Endothelial cell (in vitro differentiated cells): ENCODE measurements at places on chromosomes 4 and X. TPM values are rescaled to one million over a fixed set of nuclear protein-coding genes. Genes with fewer than 3 reads are reported as not detected.

GRCh38 chr4:48575964-48576363, 85.9 kb downstream of the ZAR1 start:
- H3K4me3 ChIP-seq: no peak overlapping the region
- H3K27me3 ChIP-seq: no peaks in the 10 kb centered on the region
- H3K36me3 ChIP-seq: peaks cover 14% of the 10 kb centered on the region
- no peak for DNase-seq
- no peaks in the 10 kb centered on the region for H3K4me1 ChIP-seq

CC2D2A gene
- total RNA-seq: 43.0 TPM

DNA sequence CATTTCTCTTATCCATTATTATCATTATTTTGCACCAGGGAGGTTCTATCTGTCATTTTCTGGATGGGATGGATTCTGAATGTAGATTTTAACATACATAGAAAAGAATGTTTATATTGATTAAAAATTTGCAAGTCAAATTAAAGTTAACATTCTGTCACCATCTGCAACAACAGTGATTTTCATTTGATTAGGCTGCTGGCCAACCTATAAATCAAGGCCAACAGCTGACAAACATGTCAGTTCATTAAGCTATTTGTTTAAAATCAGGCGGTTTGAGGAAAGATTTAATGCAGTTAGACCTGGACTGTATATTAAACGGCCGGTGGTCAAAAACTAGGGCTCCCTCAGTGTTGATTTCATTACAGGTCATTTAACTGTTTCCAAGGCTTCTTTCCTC, 109.5 kb upstream of the CBR4 start:
- no peak for DNase-seq
- H3K27ac ChIP-seq: no peak overlapping the region
- H3K4me1 ChIP-seq: peaks cover 4% of the 10 kb centered on the region

GRCh38 chr4:37970702-37971101, 10.5 kb downstream of the PTTG2 start:
- H3K4me1 ChIP-seq: peaks cover 5% of the 10 kb centered on the region
- peaks cover 2% of the 10 kb centered on the region for H3K27me3 ChIP-seq
- no peak overlapping the region for H3K4me3 ChIP-seq
- no peaks in the 10 kb centered on the region for H3K36me3 ChIP-seq
- no peak for DNase-seq

DNA sequence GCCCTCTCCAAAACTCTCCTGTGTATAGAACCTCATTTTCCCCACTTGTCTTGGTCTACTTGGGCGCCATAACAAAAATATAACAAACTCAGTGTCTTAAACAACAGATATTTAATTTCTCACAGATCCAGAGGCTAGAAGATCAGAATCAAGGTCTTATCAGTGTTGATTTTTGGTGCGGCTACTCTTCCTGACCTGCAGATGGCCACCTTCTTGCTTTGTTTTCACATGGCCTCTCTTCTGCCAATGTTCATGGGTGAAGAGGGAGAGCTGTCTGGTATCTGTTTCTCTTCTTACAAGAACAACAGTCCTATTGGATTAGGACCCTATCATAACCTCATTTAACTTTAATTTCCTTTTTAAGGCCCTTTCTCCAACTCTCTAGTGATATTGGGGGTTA, 177.3 kb downstream of the PABPC4L start:
- no peaks in the 10 kb centered on the region for H3K36me3 ChIP-seq
- no peaks in the 10 kb centered on the region for H3K27me3 ChIP-seq
- no peak overlapping the region for H3K4me3 ChIP-seq
- DNase-seq: peak; percentile 4
- H3K4me1 ChIP-seq: no peaks in the 10 kb centered on the region

FAT1 gene
- 67.7 TPM for total RNA-seq

GRCh38 chr4:4439782-4440181, 52.9 kb downstream of the NSG1 start:
- no peak overlapping the region for H3K4me3 ChIP-seq
- peaks cover 4% of the 10 kb centered on the region for H3K4me1 ChIP-seq
- no peak for DNase-seq
- no peaks in the 10 kb centered on the region for H3K36me3 ChIP-seq
- peaks cover 1% of the 10 kb centered on the region for H3K27me3 ChIP-seq
- no peak overlapping the region for H3K27ac ChIP-seq

NAAA gene
- total RNA-seq: 4.0 TPM

DNA sequence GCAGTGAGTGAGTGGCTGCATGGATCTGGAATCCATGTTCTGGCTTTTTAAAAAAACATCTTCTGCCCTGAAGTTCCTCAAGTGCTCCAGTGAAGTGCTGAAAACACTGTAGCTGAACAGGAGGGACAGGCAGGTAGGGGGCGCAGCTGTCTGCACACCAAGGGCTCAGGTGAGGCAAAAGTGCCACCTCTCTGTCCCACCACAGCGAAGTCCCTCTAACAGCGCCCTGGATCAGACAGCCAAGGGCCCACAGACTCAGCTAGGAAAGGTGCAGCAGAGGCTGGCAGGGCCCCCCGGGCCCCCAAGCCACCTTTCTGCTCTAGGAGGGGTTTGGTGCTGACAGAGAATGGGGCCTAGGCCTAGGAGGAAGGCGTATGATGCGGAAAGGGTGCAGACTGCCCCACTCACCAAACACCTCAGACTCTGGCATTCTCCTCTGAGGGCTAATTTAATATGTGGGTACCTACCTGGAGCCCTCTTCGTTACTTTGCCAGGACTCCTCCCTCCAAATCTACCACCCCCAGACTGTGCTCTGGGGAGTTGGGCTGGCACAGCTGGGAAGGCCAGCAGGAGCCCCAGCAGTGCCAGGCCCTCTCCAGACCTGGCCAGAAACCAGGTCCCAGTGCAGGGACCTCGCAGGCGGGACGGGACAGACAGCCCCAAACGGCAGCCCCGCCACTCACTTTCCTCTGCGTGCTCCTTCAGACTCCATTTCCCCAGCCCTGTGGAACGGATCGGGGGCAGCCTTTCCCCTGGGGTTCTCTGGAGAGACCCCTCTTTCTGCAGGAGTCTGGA, 73.7 kb downstream of the ENPP6 start:
- H3K27me3 ChIP-seq: no peaks in the 10 kb centered on the region
- DNase-seq: no peak
- H3K27ac ChIP-seq: no peak overlapping the region
- no peak overlapping the region for H3K4me3 ChIP-seq

SOX3 gene
- total RNA-seq: 0.49 TPM

TKTL2 gene
- not detected for total RNA-seq

GPM6B gene
- 18.8 TPM for total RNA-seq

PDGFRA gene
- total RNA-seq: 3.4 TPM

RUFY3 gene
- total RNA-seq: 72.6 TPM

GRCh38 chr4:21413807-21414370, 534.7 kb downstream of the KCNIP4 start:
- H3K4me1 ChIP-seq: no peaks in the 10 kb centered on the region
- no peaks in the 10 kb centered on the region for H3K36me3 ChIP-seq
- no peaks in the 10 kb centered on the region for H3K27me3 ChIP-seq
- H3K27ac ChIP-seq: no peak overlapping the region
- no peak overlapping the region for H3K4me3 ChIP-seq
